ENCODE measurements at places on chromosomes 12 and 14.

- DNase-seq = no peak
These were observed 671 bp downstream of the ESYT1 start for GRCh38 chr12:56128670-56129205.

GRCh38 chr12:56591961-56592360 lies 38.2 kb downstream of the BAZ2A start:
- DNase-seq = no peak

GRCh38 chr14:54423991-54424390 lies 17.2 kb downstream of the CNIH1 start:
- no peak for DNase-seq

DNA sequence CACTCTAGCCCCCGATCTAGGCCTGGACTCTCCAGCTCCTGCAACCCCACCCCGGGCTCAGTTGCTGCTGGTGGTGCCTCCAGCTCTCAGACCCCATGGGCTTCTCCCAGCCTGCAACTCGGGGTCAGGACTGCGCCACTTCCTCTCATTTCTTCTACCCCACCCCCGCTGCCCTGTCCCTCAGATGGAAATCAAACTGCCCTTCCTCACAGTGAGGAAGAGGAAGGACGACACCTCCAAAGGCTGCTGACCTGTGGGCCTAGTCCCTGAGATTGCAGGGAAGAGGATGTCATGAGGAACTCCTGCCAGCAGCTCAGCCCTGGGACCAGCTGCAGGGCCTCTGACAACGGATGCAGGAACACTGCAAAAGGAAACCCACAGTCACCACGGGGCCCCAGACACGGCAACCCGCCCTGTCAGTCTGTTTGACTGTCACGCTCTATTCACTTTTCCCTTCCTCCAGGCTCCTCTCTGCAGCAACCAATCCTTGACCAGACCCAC lies 29.3 kb upstream of the PNMA1 start:
- peak; percentile 34 for DNase-seq

- no peak for DNase-seq
These were observed 1640.0 kb upstream of the SEL1L start for GRCh38 chr14:83173687-83174086.

- DNase-seq = no peak
These were observed 23.2 kb upstream of the PSMA6 start for GRCh38 chr14:35268946-35269345.

- peak; percentile 55 for DNase-seq
These were observed at the start of gene ST8SIA1 for GRCh38 chr12:22334410-22335100. Gene ST8SIA1 (minus strand): TSS chr12:22334707. CDS start chr12:22334232, 475 bp downstream.

DNA sequence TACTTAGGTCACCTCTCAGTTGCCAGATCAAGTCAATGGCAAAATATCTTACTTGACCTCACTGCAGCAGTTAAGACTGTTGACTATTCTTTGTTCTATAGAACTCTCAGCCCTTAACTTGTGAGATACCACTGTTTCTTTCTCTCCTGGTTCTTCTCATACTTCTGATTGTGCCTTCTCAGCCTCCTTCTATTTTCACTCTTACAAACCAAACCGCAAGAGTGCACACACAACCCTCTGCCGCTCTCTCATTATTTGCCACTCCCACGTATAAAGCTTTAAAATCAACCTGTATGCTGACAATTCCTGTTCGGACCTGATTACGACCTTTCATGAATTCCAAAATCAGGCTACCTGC lies 4.5 kb downstream of the E2F7 start:
- no peak for DNase-seq

DNA sequence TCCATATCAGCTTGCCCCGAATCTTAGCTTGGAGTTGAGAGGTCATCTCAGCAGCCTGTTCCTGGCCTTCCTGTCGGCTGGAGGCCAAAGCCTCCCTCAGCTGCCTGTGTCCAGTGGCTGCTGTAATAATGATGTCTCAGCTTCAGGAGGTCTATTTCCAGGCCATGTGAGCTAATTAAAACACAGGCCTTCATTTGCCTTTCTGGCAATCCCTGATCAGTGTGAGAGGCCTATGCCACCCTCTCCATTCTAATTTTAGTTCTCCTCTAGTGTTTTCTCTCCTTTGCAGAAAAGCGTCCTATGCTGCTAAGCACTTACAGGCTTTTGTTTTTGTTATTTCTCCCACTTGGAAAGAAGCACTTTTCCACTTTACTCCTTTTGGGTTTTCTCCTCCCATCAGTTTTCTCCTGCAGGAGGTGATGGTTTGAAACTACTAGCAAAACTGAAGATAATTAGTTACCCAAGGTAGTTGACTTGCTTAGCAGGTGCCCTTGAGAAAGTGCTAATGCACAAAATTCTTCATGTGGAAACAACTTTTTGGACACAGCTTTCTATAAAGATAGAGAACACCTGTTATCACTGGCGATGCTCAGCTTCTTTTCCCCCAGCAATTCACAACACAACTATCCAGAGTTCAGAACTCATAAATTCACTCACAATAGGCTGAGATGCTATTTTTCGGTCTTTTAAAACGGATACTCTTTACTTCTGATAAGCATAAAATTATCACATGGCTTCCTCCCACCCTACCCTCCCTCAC lies 255.3 kb upstream of the GARIN6 start:
- no peak for DNase-seq

GRCh38 chr12:45224311-45224710 lies 8.4 kb downstream of the ANO6 start:
- DNase-seq = no peak

DNA sequence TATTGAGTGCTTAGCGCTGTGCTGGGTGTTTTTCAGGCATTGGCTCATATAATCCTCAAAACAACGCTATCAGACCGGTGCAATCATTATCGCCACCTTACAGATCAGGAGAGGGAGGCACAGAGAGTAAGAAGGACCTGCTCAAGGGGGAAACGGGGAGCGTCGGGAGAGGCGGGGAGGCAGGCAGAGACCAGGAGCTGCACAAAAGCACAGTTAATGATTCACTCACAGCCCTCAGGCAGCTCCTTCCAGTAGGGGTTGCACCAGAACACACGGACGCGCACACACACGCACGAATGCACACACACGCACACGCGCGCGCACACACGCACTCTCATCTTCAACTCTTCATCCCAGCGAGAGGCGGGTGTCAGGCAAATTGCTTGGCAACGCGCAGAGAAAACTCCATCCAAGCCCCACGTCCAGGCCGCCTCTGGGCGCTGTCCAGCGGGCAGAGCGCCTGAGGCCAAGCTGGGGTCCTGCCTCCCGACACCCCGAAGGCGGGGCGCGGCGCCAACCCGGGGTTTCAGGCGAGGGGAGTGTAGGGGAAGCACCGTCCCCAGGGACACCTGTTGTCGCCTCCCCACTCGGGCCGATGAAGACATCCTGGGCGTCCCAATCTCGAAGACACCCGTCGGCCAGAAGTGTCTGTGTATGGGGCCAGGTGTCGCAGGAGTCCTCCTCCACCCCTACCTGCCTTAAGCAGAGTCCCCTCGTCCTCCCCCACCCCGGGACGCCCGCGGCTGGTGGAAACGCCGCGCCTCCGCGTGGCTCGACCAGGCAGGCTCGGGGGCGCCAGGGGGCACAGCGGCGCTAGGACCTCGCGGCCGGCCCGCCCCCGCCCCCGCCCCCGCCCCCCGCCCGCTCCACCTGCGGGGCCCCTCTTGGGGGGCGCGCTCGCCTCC lies 35.5 kb upstream of the STON2 start:
- no peak for DNase-seq

DNA sequence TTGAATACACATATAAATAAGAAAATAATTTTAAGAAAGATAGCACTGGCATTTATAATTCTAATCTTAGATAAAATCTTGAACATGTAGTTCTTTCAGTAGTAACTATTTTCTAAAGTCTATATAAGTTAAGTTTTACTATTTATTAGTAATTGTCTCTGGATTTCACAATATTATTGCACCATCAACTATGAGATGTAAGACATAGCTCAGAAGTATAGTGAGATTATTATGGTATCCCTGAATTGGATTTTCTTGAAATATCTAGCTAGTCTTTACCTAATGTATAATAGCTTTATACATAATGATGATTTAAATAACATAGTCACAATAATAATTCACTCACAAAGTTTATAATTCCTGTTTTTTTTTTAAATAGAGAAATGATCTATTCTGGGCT lies 6.7 kb downstream of the CLEC12A start:
- DNase-seq = no peak

DNA sequence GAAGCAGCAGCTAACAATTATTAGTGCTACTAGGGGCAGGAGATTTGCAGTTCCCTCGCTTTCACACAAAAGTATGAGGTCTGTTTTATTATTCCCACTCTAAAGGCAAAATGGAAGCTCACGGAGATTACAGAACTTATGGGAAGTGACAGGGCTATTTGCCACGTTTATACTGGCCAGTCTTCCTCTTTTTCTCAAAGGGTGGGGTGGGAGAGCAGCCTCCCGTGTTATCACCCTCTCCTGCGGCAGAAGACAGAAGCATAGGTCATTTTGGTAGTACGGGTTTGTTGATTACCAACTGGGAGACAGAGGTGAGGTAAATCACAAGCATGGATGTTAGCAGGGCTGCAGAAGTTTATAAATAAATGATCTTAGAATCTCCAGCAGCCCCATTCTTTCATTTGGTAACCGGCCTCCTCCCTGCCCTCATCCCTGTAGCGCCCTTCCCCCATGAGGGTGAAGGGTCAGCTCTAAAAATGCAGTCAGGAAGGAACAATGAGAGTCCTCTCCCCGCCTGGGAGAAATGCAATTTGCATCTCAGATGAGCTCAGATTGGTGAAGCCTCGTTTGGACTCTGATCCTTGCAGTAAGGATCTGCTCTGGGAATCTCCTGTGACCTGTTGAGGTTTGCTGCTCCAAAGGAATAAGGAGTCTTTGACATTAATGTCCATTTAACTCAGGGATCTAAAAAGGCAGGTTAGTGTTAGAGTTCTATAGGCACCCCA lies 44.7 kb upstream of the SINHCAF start:
- DNase-seq = no peak

- DNase-seq = no peak
These were observed 39.2 kb downstream of the ZFP36L1 start for GRCh38 chr14:68753690-68754089.

DNA sequence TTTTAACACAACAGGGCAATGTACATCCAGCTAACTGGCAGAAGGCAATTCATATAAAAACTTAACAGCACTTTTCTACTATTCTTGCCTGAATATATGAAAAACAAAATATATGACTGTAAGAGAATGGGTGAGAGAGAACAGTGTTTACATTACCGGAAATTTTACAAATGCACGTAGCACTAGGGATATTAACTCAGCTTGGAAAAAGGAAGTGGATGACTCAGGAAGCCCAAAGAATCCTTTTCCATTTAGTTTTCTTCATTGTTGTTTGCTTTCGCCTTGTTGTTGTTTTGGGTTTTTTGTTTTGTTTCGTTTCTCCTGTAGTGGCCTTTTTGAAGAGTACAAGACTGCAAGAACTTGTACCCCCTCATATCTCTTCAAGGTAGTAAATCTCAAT lies 295.5 kb downstream of the EGLN3 start:
- no peak for DNase-seq

DNA sequence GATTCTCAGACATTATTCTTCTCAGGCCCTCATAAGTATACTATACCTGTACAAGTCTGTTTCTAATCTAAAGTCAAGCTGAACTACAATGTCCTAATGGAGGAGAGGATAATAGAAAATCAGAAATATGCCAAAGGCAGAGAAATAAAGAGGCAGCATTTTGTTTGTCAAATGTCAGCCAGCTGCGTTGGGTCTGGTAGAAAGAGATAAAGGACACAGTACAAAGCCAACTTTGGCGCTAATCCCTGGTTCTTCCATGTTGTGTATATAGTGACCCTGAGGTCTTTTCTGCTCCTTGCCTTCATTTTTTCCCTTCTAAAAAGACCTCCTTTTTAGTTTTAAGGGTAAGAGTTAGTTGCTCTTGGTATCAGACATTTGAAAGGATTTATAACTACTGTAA lies 103.1 kb downstream of the PRICKLE1 start:
- DNase-seq = no peak

GRCh38 chr12:30582943-30583342 lies 112.7 kb downstream of the IPO8 start:
- DNase-seq = no peak

GRCh38 chr14:56543436-56543835 lies 36.2 kb upstream of the TMEM260 start:
- DNase-seq = no peak

DNA sequence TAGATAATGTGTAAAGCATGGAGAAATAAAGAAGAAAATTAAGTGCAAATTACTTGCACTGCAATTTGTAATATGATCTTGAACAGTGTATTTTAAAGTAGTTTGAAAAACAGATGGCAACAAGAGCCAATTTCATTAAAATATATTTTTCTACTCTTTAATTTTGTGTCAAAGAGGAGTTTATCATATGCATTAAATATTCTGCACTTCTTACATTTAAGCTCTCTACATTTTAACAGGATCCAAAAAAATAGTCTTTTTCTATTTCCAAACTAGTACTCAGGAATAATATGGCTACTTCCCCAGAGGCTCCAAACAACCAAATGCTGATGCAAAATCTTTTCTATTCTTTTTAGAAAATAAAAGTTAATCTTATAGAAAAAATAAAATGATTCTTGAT lies 1221.5 kb downstream of the FSCB start:
- DNase-seq = no peak

DNA sequence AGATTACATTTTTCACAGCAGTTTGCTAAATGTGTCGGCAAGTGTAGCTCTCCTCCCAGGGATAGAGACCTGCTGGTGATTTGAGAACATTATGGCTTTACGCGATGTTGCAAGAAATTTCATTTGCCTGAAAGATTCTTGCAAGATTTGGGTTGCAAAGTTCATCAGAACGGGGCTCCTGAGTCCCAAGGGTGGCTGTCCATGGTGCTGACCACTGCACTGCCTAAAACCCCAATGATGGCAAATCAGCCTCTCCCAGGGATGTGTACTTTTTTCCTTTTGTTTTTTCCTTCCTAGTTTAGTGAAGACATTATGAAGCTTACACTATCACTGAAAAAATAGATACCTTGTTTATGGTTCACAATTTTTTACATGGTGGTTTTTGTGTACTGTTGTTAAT lies 85.4 kb downstream of the WSCD2 start:
- DNase-seq = no peak

- no peak for DNase-seq
These were observed 132.4 kb upstream of the NEDD1 start for GRCh38 chr12:96774496-96775256.

- DNase-seq = no peak
These were observed 96.0 kb downstream of the PTPRR start for GRCh38 chr12:70824511-70824910.

GRCh38 chr14:55605793-55606192 lies 25.8 kb downstream of the KTN1 start:
- DNase-seq = no peak

- DNase-seq = no peak
These were observed 460.0 kb downstream of the FUT8 start for GRCh38 chr14:65872536-65872935.

Measured in activated T-helper 1 cell treated with anti-CD3 and anti-CD28 coated beads, Interleukin-2, amount 50 U/mL, for 16 hours (primary cell).